Eye (tissue), 1 donor: ENCODE measurements at places on chromosomes 4 and X.

DNA sequence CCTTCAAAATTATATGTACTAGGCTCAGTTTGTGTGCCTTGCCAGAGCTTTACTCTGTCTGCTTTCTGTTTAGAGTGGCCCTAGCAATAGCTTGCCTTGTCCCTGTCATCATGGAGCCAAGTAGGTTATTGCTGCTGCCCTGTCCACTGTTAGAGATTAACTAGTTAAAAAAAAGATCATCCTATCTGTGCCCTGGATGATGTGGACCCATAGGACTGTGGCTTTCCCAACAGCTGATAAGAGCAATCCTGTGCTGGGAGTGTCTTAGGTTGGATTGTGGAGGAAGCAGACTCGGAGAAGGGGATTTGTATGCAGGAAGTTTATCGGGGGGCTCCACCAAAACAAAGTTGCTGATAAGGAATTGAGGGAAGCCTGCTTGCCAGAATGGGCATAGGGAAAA lies 23.8 kb downstream of the PPP1R2C start:
- DNase-seq, result no peak

GRCh38 chr4:102687982-102688433 lies 72.8 kb downstream of the MANBA start:
- DNase-seq, result no peak

DNA sequence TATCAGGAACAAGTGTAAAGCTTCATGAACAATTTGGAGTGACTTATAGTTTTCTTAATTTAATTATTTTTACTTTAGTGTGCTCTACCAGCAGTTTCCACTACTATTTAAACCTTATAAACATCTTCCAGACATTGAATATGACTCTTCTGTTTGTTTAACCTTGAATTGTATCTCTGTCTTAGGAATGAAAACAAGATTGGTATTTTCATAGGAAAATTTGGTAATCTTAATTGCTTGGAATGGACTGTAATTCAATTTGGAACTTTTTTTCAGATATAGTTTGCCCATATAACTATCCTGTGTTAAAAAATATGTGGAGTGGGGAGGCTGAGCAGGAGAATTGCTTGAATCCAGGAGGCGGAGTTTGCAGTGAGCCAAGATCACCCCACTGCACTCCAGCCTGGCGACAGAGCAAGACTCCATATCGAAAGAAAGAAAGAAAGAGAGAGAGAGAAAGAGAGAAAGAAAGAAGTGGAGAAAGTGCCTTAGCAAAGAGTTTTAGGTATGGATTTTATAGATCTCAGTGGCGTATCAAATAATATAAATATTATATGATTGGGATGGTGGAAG lies 242.4 kb downstream of the BMPR1B start:
- no peak for DNase-seq

- no peak for DNase-seq
These were observed 22.8 kb downstream of the HSD17B13 start for GRCh38 chr4:87299898-87300297.
